Panc1 (cell line): ENCODE measurements at places on chromosomes 5 and 9.

DNA sequence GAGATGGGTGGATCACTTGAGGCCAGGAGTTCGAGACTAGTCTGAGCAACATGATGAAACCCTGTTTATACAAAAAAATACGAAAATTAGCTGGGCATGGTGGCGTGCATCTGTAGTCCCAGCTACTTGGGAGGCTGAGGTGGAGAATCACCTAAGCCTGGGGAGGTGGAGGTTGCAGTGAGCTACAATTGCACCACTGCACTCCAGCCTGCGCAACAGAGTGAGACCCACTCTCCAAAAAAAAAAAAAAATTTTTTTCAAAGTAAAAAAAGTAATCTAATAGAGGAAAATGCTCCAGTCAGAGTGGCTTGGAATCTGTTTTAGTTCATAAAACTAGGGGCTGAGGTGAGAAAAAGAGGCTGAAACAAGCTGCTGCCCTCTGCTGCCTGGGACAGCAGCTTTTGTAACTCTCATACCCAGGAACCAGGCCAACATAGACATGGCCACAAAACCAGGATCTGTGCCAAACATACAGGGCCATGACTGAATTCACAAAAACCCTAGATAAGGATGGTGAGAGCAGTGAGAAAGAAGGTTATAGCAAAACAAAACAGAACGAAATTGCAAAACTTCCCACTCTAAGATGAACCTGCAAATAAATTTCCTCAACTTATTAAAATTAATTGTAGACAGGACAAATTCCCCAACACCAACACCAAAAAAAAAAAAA lies 13.1 kb upstream of the DCAF12 start:
- DNase-seq = no peak

- DNase-seq = no peak
Measured at GRCh38 chr5:119328753-119329602, 26.8 kb upstream of the TNFAIP8 start.

DNA sequence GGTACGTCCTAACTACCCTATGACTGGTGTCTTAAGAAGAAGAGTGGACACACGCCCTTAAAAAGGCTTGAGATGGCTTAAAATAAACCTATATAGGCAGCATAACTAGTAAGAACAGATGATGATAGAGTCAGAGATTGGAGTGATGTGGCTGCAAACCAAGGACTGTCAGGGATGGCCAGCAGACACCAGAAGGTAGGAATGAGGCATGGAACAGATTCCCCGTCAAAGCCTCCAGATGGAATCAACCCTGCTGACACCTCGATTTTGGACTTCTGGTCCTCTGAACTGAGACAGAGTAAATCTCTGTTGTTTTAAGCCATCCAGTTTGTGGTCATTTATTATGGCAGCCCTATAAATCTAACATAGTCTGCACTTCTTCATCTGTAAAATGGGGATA lies 7.4 kb downstream of the TMOD1 start:
- no peak for DNase-seq

- DNase-seq = no peak
Measured at GRCh38 chr5:111973961-111974360, 217.0 kb upstream of the NREP start.

DNA sequence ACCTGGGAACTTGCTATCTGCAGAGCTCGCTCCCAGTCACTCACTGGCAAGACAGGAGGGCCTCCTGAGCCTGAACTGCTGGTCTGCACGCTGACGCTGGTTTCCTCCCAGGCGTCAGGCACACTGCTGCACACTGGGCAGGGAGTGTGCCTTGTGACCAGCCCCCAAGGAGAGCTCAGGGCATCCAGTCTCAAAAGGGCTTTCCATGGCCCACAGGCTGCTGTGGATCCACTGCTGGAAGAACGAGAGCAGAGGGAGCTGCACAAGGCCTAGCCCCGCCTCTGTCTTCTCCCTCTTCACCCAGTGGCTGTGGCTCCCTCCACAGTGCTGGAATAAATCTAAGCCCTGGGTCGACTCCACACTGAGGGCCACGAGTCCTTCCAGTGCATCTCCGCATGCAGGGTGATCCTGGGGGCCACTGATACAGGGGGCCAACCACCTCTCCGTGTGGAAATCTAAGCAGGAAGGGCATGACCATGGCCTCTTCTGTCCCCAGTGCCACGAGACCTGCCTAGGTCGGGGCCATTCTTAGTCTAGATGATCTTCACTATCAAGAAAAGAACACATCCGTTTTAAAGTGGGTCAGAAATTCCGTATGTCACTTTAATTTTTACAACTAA lies 93.6 kb downstream of the CAMSAP1 start:
- DNase-seq = no peak

DNA sequence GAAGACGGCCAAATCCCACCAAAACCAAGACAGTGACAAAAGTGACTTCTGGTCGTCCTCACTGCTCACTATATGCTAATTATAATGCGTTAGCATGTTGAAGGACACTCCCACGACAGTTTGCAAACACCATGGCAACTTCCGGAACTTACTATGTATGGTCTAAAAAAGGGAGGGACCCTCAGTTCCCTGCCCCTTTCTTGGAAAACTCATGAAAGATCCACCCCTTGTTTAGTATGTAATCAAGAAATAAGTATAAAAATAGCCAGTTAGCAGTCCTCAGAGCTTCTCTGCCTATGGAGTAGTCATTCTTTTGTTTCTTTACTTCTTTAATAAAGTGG lies 9.5 kb downstream of the FCN2 start:
- DNase-seq = no peak

- DNase-seq = no peak
Measured at GRCh38 chr9:135500525-135501260, at the start of gene MRPS2. TSS of gene MRPS2 (plus strand) at chr9:135500682. CDS start at chr9:135500711, 29 bp downstream.
